ENCODE measurements at places on chromosomes 5 and 9.

DNA sequence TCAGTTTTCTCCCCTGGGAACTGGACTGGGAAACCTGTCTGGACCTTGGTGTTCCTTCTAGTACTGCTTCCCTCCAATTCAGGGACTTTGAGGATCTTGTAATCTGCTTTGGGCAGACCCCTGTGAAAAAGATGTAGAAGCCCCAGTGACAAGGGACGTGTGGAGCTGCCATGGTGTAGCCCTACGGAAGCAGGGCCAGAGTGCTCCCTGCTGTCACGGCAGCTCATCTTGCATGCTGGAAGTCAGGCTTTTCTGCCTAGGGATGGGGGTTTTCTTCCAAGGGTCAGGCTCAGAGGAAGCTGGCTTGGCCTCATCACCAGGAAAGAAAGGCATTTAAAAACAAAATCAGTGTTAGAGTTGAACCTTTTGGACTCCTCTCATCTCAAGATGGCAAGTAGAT is 86.4 kb downstream of the AMBP start:
- H3K27ac ChIP-seq = no peak overlapping the region
- no peak overlapping the region for H3K4me3 ChIP-seq
- H3K4me1 ChIP-seq = peaks cover 14% of the 10 kb centered on the region

GRCh38 chr5:108451269-108451668 is 69.4 kb upstream of the FBXL17 start:
- H3K27ac ChIP-seq = no peak overlapping the region
- H3K4me1 ChIP-seq = no peaks in the 10 kb centered on the region
- no peak for DNase-seq
- no peaks in the 10 kb centered on the region for H3K36me3 ChIP-seq

DNA sequence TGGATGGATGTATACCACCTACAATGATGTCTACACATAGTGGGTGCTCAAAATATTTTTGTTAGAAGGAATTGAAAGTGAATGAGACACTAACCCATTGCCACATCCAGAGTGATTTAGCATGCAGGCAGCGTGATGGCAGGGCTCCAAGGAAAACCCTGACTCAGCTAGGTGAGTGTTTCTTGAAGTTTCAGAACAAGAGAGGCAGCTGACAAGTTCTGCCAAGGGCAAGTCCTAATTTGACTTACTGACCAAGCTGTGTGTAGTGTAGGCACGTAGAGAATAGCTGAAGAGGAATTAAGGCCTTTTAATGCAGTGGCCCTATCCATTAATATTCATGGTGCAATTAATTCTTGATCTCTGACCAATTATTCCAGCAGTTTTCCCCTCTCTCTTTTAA is 107.8 kb upstream of the ATP10B start:
- no peak for DNase-seq
- H3K36me3 ChIP-seq = no peaks in the 10 kb centered on the region
- H3K4me3 ChIP-seq = no peak overlapping the region
- H3K27ac ChIP-seq = no peak overlapping the region

DNA sequence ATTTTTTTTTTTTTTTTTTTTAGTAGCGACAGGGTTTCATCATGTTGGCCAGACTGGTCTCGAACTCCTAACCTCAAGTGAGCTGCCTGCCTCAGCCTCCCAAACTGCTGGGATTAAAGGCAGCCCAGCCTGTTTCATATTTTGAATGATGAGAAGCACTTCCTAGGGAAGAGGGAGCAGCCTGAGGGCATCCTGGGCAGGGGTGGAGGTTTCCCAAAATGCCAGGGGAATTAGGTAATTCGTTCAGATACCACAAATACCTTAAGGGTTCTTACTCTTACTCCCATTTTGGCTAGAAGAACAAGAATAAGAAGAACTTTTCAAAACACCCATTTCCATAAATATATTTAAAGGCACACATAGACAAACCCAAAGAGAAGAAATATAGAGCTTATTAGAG is 29.5 kb upstream of the RAPGEF1 start:
- no peaks in the 10 kb centered on the region for H3K4me1 ChIP-seq
- no peak overlapping the region for H3K27ac ChIP-seq
- H3K36me3 ChIP-seq = no peaks in the 10 kb centered on the region
- no peak overlapping the region for H3K4me3 ChIP-seq
- peaks cover 29% of the 10 kb centered on the region for H3K27me3 ChIP-seq

DNA sequence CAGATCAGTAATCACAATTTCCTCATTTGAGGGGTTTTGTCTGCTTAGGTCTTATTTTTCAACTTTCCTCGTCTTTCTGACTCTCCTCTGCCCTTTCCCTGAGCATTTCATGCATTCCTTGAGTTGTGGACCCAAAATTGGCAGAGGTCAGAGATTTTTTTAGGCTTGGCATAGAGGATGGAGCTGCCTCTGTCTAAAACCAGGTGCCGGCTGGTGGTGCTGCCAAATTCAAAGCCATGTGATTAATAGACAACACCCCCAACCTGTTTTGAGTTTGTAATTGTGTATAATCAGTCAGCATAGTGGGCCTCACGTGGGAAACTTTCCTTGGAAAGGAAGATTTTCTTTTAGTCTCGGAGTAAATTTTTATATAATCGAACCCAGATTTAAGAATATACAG is 39.6 kb downstream of the TJP2 start:
- H3K4me1 ChIP-seq = peaks cover 2% of the 10 kb centered on the region
- no peak overlapping the region for H3K4me3 ChIP-seq
- H3K36me3 ChIP-seq = no peaks in the 10 kb centered on the region
- no peak overlapping the region for H3K27ac ChIP-seq
- no peaks in the 10 kb centered on the region for H3K27me3 ChIP-seq
- DNase-seq = no peak
